ENCODE measurements at places on chromosomes 3 and 15. TPM values are rescaled to one million over a fixed set of nuclear protein-coding genes. Genes with fewer than 3 reads are reported as not detected.

GRCh38 chr3:31284776-31285175, 247.9 kb upstream of the STT3B start:
- ATAC-seq: no peak

DNA sequence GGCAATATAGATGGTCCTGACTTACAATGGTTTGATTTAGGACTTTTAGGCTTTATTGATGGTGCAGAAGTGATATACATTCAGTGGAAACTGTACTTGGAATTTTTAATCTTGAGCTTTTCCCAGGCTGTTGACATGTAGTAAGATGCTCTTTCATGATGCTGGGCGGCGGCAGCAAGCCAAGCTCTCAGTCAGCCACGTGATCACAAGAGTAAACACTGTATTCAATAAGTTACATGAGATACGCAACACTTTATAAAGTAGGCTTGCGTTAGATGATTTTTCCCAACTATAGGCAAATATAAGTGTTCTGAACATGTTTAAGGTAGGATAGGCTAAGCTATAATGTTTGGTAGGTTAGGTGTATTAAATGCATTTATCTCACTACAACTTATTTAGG, 17.9 kb downstream of the PARP9 start:
- no peak for ATAC-seq

- peak; percentile 58 for ATAC-seq
Observed at GRCh38 chr3:122952520-122952919, 75.0 kb downstream of the SEMA5B start.

- ATAC-seq: no peak
Observed at GRCh38 chr3:89038869-89039268, 68.6 kb upstream of the EPHA3 start.

GRCh38 chr3:31755926-31756658, 223.4 kb downstream of the STT3B start:
- no peak for ATAC-seq

GRCh38 chr3:72271216-72271615, 486.3 kb upstream of the PROK2 start:
- ATAC-seq: no peak

Gene CLRN1
- total RNA-seq: 2.1 TPM

- no peak for ATAC-seq
Observed at GRCh38 chr15:55764398-55764797, 21.4 kb upstream of the PRTG start.

GRCh38 chr3:196537319-196537984, 22.3 kb upstream of the SMCO1 start:
- ATAC-seq: no peak

DNA sequence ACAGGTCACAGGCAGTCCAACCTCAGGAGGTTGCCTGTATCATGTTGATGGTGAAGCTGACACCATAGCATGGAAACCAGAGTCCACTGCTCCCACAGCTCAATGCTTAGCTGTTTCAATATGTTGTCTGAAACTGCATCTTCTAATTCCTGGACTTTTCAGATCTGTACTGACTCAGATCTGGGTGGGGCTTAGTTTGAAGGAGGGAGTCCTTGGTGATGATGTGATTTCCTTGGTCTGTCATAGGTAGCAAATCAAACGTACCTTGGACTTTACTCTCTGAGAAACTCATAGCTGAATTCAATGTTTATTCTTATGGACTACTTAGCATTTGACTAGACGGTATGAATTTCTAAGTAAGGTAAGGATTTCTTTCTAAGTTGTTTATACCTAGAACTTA, at the start of gene HHLA2:
Gene HHLA2 (plus strand): TSS at position 310 of the 400 bp plus-strand sequence. CDS start 55,266 bp downstream, outside the sequence.
- ATAC-seq: no peak

DNA sequence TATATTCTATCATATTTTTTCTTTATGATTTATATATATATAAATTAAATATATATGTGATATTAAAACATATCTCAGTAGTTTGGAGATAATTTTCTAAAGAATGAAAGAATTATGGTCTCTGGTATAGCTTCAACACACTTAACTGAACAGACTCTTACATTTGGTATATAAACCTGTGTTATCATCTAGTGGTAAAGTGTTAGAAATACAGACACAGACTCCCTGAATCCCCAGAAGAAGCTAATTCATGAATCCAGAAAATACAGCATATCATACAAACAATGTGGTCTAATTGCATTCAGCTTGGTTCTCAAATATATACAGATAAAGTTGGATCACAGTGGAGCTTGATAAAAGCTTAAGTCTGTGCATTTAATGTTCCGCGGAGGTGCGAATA, 1100.4 kb downstream of the ROBO2 start:
- no peak for ATAC-seq
